ENCODE measurements at places on chromosomes 3 and 15.

- no peak for DNase-seq
Observed at GRCh38 chr3:198071602-198072287, 111.7 kb downstream of the LMLN start.

DNA sequence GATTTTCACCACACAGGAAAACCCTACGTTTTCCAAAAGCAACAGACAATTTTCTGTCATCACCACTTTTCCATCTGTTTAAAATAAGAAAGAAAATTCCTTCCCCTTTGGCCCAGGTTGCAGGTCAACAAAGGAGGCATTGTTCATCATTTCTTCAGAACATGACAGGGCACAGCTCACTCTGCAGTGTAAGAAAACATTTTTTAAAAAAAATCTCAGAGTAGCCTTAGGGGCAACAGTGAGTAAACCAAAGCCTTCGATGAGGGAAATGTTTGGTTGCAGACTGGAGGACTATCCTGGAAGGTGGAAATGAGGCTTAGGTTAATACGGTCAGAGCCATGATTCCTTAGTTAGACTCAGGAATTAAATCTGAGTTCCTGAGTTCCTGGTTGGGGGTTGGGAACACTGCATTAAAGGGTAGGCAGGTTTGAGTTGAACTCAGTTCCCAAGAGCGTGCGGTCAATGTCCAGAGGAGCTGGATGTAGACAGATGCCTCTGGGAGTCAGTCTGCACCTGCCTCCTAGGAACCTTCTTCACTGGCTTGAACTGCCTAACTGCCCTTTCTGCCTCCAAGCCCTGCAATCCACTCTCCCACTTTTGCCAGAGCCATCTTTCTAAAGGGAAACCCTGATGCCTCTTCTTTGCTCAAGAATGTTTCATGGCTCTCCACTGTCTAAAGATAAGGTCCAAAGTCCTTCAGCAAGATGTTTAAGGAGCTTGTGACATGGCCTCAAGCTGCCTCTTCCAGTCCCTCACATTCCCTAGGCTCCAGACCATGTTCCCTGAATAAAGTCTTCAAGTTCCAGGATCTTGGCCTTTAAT, 3.3 kb upstream of the HES1 start:
- no peak for DNase-seq

DNA sequence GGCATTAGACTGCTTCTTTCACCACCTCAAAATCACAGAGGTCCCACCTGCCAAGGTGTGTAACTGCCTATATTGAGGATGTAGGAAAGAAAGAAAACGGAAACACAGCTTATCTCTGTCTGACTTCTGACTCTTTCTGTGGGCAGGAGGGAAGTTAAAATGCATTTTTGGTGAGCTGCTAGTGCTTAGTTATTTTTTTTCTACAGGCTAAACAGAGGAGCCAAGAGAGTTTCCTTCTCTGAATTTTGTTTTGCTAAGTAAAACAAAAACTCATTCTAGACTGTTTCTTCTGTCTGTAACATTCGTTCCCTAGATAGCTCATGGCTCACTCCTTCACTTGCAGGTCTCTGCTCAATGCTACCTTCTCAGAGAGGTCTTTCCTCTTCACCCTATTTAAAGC, 18.8 kb upstream of the AMOTL2 start:
- DNase-seq: no peak

- DNase-seq: no peak
Observed at GRCh38 chr15:88661041-88661700, 22.4 kb downstream of the ISG20 start.

- DNase-seq: no peak
Observed at GRCh38 chr3:64450396-64450956, 225.2 kb upstream of the PRICKLE2 start.

- no peak for DNase-seq
Observed at GRCh38 chr3:167304077-167304476, 76.0 kb downstream of the ZBBX start.

DNA sequence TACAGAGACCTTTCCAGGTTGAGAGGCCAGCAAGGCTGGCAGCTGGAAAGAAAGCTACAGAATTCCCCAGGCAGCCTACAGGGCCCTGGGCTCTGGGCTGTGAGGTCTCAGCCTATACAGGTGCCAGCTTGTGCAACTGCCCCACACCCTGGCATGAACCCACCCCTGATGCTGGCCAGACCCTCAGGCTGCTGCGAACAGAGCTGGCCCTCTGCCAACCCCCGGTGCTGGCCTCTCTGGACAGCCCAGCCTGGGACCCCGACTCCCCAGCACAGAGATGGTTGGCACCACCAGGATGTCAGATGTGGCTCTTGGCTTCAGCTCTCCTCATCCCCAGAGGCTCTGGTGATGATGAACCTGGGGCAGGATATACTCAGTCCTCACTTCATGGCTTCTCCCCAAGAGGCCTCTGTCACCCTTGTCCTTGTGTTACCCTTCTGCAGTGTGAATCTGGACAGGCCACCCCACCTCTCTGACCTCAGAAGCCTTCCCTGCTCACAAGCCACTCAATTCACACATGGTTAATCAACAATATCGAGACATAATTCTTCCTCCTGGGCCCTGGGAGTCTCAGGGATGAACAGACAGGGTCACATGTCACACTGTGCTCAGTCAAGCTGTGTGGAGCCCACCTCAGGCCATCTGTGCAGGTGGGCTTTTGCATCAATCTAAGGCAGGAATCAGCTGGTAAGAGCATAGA, 11.0 kb upstream of the BFSP2 start:
- DNase-seq: no peak

DNA sequence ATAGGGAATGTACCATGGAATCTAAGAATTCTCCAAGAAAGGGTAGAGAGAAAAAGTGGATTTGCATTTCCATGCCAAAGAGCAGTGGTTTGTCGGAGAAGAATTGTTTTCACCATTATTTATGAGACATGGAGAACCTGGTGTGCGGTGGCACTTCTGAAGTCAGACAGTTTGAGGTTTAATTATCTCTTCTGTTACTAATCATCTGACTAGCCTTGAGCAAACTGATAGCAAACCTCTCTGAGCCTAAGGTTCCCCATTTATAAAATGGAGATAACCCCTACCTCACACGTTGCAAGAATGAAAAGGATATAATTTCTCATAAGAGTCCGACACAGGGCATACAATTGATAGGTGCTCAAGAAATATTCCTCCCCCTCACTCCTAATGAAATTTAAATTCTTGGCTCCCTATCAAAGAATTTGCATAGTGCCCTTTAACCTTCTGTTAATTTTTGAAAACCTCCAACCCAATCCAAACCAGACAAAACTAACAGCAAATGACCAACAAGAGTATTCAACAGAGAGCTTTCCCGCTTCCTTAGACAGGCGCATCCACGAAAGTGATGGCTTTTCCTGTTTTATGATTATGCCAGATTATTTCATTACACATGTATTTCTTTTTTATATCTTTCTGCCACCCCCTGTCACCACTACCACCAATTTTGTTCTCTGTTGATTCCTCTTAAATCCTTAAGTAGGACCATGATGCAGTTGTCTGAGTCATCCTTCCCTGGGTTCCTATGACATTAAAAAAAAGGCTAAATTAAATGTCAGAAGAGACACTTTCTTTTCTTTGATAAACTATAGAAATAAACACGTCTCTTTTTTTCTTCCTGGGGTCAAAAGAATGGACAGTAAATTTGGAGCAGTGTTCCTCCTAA, 28.5 kb downstream of the TMEM212 start:
- DNase-seq: no peak

- DNase-seq: no peak
Observed at GRCh38 chr3:171404376-171404967, 55.7 kb downstream of the TNIK start.

GRCh38 chr15:48120745-48121144, at the start of gene SLC24A5:
SLC24A5 (plus strand) TSS chr15:48120990; CDS start chr15:48121045, 55 bp downstream.
- DNase-seq: no peak

- DNase-seq: no peak
Observed at GRCh38 chr3:72426618-72427397, 421.4 kb downstream of the SHQ1 start.

DNA sequence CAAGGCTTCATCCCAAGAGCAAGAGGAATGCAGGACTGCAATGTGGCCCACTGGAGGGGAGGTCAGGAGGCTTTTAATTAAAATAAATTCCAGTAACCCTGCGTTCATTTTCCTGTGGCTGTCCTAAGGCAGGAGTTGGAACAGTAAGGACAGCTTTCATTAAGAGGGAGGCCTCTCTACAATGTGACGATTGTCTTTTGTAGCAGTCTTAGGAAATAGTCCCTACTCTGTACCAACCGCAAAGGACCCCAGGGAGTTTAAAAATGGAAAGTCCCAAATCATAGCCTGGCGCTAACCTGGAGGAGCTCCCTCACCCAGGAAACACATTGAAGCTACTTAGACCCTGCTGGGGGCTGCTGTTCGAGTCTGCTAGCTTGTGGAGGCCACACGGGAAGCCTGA, 62.8 kb downstream of the SYNM start:
- no peak for DNase-seq

DNA sequence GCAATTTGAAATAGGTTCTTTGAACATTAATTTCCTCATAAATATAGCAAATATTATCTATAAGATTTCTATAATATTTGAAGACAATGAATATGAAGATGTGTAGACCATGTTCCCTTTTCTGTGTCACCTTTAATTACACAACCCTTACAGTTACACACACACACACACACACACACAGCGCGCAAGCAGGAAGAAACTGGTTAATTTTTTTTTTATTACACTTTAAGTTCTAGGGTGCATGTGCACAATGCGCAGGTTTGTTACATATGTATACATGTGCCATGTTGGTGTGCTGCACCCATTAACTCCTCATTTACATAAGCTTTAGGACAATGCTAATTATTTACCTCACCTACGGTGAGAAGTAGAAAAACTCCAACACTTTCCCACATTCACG, 122.9 kb downstream of the TPRG1 start:
- DNase-seq: no peak

- DNase-seq: no peak
Observed at GRCh38 chr3:106029954-106030626, 161.3 kb upstream of the CBLB start.

DNA sequence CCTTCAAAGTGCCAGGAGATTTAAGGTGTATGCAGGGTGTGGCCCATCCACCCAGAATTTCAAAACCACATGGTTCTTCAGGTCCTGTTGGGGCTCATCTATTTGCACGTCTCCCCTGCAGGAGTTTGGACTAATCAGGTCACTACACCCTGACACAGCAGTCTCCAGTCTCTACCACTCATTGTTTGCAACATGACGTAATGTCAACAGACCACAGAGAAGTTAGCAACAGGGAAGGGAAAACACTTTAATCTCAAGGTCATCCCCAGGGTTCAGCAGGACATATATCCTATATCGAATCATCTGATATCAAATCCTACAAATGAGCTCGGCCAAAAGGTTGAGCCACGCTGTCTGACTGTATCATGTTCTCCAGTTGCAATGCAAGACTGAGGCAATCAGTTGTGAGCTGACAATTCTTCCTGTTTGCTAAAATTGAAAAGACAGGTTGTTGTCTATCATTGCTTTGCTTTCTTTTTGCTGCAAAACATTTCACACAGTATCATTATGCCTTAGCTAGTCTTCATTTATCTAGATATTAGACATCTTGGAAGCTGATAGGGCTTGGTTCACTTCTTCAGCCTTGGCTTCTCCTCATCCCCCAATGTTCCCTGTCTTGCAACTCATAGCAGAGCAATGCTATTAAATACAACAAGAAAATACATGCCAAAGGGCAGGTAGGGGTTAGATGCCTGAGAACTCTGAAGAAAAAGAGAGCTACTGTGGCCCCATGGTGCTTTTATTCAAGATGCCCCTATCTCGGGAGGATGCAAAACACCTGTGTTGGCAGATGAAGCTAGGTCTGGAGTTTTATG, 13.4 kb upstream of the LEKR1 start:
- no peak for DNase-seq

GRCh38 chr3:40417845-40418543, 31.0 kb downstream of the ENTPD3 start:
- no peak for DNase-seq

DNA sequence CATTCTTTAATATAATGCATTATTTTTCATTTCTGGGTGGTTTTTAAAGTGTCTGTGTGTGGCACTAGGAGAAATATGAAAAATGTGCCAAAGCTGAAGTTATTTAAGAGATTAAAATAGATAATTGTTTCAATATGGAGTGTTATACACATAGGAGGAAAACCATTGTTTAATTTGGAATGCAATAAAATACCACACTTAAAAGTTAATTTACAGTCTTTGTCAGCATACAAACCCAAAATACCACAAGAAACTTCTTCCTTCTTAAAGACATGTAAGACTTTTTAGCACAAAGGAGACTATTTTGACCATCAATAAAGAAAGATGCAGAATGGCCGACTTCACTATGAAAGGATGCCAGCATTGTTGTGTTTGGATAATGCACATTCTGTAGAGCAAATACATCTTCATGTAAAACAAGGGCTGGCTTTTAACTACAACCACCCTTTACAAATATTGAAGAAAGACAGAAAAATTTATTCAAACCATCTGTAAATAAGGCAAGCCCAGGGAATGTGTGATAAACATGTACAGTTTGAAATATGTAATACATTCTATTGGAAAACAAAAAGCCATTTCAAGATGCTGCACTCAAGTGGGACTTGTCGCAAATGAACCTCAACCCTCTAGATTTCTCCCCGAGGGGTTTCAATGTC, 1146.6 kb downstream of the ROBO1 start:
- DNase-seq: no peak

DNA sequence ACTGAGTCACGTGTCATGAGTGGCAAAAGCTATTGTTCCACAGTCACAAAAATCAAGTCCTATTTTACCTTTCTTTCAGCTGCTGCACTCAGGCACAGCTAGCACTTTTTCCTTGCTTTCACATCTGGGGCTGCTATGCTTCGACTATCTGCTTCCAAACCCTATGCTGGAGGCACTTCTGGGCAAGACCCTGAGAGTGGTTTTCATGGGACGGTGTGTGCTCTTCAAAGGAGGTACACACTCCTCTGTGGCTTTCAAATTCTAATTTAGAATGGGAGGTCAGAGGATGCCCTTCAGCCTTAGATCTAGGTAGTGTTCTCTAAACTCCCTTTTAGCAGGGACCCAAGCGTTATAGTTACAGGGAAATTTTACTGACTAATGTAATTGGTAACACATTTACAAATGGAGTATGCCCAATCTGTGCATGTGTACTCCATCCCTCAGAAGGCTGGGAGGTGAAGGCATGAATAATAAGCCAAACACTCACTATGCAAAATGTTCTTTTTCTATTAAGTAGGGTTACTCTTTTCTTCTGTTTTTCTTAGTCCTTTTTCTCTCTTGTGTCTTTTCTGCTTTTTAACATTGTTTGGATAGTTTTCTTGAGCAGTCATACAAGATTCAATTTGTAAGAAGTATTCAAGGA, 188.3 kb downstream of the LSAMP start:
- no peak for DNase-seq

DNA sequence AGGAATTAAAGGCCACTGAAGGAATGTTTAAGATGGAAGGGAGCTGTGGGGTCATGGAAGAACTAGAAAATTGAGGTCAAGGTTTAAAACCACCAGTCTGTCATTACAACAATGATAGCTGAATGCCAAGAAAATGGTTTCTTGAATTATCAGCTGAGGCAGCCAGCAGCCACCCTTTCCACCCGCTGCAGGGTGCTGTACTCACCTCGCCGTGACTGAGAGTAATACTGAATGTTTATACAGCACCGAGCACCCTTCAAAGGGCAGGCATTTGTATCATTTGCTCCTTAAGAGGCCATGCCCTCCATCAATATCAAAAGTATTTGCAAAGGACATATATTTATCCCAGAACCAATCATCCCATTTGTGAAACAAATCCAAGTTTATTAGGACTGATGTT, 402.8 kb downstream of the VPS13C start:
- DNase-seq: no peak

All from activated naive CD4-positive, alpha-beta T cell (primary cell).